ENCODE measurements at places on chromosomes 2 and 18. TPM values are rescaled to one million over a fixed set of nuclear protein-coding genes. Genes with fewer than 3 reads are reported as not detected.

OSBPL6 gene
- 6.5 TPM for total RNA-seq

CFAP65 gene
- total RNA-seq, result not detected

CD207 gene
- not detected for total RNA-seq

DSC3 gene
- total RNA-seq, result 319 TPM

STPG4 gene
- total RNA-seq, result 0.16 TPM

UGT1A8 gene
- total RNA-seq, result 0.16 TPM

PDE11A gene
- total RNA-seq, result not detected

CNDP1 gene
- total RNA-seq, result not detected

LYPD1 gene
- total RNA-seq, result 1.6 TPM

SERPINE2 gene
- total RNA-seq, result 63.7 TPM

LAMA3 gene
- 40.1 TPM for total RNA-seq

SETBP1 gene
- 8.5 TPM for total RNA-seq

GPR17 gene
- total RNA-seq, result not detected

AFF3 gene
- 0.96 TPM for total RNA-seq

KCNG2 gene
- 0.20 TPM for total RNA-seq

PSMA8 gene
- total RNA-seq, result not detected

STON1 gene
- total RNA-seq, result 2.4 TPM

IL1RL1 gene
- total RNA-seq, result 2.8 TPM

LAMA1 gene
- total RNA-seq, result 5.5 TPM

COX7A2L gene
- total RNA-seq, result 79.1 TPM

EGR4 gene
- not detected for total RNA-seq

CYTIP gene
- 1.3 TPM for total RNA-seq

RUFY4 gene
- 0.12 TPM for total RNA-seq

GCG gene
- not detected for total RNA-seq

SERPINB13 gene
- 281 TPM for total RNA-seq

Measured in esophagus mucosa (tissue), 1 donor.